ENCODE measurements at places on chromosomes 2 and 18. TPM values are rescaled to one million over a fixed set of nuclear protein-coding genes. Genes with fewer than 3 reads are reported as not detected.

DNA sequence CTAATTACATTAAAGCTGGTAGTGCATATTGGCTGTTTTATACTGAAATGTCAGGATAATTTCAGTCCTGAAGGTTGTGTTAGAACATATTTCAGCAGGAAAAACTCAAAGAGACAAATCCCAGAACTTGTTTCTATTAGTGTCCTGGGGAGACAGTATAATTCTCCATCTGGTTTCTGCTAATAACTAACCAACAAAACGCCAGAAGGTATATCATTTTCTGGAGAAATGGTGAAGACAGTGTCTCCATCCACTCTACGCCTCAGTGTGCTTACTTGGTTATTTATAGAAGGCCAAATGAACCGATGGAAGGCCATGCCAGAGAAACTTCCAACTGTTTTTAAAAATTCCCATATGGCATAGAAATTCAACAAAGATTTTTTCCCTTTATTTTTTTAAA is 41.6 kb downstream of the GCA start:
- DNase-seq = no peak

GRCh38 chr2:107529146-107529545 is 297.5 kb upstream of the RGPD4 start:
- no peak for DNase-seq

DNA sequence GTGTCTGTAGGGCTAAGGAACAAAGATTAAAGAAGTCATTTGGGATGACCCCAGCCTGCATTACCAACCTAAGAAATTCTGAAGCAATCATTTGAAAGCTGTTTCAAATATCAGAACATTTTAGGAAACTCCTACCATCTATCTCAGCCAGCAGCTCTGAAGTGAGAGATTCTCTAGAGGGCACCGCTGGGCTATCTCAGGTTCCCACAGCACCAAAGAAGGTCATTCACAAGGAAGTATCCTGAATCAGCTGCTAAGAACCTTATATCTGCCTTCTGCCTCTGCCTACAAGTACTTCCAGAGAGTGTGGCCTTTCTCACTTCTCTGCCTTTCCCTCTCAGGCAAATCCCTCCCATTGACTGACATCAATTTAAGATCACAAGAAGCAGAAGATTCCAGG is 13.4 kb upstream of the EVA1A start:
- DNase-seq = no peak

- no peak for DNase-seq
These were observed 223.7 kb downstream of the ALK start for GRCh38 chr2:29697715-29698114.

- no peak for DNase-seq
These were observed 284 bp upstream of the EXOC6B start for GRCh38 chr2:72826156-72826477.

- no peak for DNase-seq
These were observed 53.3 kb downstream of the INHBB start for GRCh38 chr2:120398996-120399888.

- no peak for DNase-seq
These were observed 3.8 kb downstream of the XRCC5 start for GRCh38 chr2:216112926-216113325.

DNA sequence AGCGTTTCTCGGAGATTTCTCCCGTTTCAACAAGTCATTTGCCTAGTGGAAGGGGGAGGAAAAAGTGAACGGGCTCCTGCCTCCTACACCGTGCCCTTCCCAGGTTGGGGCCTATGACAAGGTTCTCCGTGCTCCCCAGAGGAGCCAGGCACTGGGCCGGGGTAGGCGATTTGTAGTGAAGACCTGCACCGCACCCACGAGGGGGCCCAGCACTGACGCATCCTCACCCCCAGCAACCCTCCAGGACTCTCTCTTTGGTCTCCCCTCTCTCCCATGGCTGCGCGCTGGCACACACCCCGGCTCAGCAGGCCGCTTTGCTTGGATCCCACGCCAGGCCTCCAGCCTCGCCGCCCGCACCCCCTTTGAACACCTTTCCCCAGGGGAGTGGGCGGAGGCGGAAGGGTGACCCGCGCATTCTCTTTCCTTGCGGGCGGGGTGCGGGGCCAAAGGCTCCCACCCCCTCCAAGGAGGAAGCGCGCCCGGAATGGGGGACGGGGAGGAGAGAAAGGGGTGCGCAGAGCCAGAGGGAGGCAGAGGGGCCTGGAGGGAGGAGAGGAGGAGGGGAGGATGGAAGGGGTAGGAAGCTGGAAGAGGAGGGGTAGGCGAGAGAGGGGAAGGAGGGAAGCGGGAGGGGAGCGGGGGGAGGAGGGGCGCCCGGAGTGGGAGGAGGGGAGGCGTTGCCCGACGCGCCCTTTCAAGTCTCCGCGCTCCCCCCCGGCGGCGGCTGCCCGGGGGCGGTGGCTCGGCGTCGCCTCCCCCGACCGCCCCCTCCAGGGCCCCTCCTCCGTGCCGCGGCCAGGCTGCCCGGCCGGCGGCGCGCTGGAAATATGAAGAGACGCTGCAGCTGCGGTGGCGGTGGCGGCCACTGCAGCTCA is at the start of gene APCDD1:
APCDD1 (plus strand) TSS at position 830 of the 875 bp plus-strand sequence. CDS start 347 bp downstream, outside the sequence.
- DNase-seq = peak; percentile 59

DNA sequence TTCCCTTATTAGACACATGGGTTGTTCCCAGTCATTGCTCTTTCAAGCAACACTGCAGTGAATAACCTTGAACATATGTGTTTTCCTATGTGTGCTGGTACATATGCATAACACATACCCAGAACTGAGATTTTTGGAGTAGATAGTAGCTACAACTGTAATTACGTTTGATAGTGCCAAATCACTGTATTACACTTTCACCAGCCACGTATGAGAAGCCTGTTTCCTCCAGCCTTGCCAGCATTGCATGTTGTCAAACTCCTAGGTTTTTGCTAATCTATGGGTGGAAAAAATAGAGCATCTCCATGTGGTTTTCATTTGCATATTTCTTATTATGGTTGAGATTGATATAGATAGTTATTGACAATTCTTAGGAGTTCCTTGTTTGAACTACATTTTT is 56.5 kb upstream of the ACSL3 start:
- no peak for DNase-seq

Gene TRIM43
- not detected for total RNA-seq

DNA sequence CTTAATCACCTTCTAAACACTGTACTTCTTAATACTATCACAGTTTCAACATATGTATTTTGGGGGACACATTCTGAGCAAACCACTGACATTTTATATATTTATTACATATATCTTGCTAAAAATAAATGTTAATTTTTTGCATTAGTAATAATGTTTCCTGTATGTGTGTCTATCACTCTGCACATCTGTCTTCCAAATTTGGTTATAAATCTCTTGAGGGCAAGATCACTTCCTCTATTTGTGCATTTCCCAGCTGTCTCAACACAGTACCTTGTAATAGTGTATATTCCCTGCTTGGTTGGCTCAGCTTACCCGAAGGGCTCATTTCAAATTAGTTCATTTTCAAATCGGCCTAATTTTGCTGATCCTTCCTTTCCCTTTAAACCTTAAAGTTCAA is 617.1 kb upstream of the GYPC start:
- no peak for DNase-seq

Gene SS18
- total RNA-seq = 68.0 TPM

DNA sequence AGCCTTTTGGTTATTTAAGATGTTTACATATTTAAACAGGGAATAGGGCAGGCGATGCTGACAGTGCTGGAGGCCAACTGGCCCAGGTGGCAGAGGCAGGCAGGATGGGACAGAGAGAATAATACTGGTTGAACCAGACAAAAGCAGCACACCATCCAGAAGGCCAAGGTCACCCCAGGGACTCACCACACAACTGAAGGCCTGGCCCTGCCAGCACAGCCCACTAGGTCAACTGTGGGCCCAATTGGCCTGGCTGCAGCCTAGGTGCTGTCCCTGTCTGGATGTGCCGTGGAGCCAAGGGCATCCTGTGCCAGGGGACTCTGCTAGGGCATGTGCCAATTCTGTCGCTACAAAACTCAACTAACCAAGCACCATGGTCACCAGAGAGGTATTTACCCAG is 69.2 kb downstream of the RNF152 start:
- no peak for DNase-seq

- DNase-seq = no peak
These were observed 98.3 kb downstream of the NAB1 start for GRCh38 chr2:190746971-190747761.

- DNase-seq = no peak
These were observed 238.4 kb upstream of the CXCR4 start for GRCh38 chr2:136356125-136357006.

Gene RGPD3
- 0.94 TPM for total RNA-seq

- DNase-seq = no peak
These were observed 197.9 kb downstream of the LNPK start for GRCh38 chr2:175804122-175804521.

DNA sequence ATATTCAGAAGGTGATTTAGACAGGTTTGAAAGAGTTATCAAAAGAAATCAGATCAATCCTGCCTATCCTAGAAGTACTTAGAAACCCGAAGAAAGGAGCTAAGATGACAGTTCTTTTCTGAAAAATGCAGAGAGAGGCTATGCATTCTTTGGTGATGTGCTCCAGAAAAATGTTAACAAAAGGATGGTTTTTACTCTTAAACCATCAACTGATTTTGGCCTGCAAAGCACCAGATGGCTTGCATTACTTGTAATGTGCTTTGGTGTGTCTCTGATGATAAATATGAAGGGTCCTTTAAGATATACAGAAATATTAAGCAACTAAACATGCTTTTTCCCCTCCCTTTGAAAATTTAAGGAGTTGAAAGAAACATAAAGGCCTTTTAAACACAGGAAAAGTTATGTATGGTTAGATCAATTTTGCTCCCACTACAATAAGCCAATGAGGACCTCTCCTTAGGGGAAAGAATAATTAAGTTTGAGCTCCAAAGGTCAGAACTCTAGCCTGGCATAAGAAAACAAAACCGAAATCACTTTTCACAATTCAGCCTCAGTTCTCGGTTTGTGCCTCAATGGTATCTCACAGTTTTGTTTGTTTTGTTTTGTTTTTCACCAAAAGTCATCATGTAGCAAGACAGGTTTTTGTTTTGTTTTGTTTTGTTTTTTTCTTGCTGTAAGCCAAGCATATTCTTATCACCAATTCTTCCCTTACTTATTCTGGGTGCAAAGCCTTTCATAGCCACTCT is 302.4 kb upstream of the NT5C1B start:
- no peak for DNase-seq

DNA sequence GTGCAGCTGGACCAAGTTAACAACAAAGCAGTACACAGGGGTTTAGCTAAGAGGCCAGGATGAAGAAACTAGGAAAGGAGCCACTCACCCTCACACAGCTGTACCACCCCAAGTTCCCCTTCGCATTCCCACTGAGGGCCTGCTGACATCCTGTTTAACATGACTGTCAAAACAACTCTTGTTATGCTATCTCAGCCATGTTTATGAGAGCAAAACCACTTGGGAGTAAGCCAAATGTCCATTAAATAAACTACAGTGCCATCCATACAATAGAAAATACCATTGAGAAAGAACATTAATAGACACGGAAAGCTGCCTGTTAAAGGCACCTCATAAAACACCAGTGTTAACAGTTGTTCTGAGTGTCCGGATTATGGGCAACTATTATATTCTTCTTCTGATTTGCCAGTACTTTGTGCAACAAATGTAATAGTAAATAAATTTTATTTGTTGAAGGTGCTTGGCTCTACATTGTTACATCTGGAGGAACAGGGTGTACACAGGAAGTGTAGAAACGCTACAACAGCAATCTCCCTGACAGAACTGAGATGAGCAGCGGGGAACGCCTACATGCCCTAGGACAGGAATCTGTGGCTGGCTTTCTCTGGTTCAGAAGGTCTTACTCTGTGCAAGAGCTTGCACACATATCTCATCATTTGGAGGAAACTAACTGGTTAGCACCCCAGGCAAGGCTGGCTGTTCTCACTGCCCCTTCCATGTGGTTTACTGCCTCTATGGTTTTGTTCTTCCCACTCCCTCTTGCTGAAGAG is 85.6 kb downstream of the EHD3 start:
- no peak for DNase-seq
